ENCODE measurements at places on chromosomes 13 and 19.

GRCh38 chr13:99280166-99280565, 22.0 kb upstream of the GPR18 start:
- DNase-seq = no peak

DNA sequence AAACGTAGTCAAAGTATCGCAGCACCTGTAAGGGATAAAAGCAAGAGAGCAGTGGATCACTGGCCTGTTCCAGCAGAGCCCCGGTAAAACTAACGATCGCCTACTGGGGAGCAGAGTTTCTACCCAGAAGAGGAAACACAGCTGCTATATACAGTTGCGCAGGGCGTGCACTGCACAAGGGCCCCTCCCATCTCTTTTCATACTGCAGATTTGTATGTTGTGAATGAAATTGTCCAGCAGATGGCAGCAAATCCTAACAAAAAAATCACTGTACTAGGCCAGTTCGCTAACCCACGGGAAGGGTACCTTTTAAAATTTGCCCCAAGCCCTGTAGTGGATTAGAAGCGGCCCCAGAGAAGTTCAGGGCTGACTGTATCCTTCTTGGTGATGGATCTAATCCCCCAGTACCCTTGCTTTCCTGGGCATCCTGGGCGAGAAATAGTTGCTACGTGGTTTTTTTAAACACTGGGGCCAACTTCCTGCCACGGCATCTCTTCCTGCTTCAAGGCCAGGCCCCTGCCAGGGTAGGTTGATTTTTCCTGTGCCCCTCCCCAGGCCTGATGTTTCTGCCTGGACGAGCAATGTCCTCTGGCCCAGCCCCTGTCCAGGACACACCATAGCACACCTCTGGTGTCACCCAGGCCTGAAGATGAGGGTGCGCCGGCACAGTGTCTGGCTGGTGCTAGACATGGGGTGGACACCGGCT, 127.0 kb downstream of the IER2 start:
- peak; percentile 44 for DNase-seq

DNA sequence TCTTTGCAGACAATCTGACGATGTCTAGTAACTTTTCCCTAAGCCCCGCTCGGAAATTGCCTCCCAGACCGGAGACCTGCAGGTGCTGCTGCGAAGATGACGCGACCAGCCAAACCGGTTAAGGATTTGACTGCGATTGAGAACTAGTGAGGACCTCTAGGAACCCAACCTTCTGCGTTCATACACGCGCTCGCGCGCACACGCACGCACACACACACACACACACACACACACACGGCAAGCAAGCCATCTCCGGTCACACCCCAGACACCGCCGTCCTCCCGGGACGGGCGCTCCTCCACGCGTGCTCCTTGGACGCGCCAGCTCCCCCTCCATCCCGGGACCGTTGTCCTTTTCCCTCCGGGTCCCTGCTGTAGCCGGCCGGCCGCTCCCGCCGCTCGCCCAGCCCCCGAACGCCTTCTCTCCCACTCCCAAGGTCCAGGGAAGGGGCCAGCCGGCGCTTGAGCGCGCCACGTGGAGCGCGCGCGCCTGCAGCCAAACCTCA, 1.2 kb downstream of the TBC1D4 start:
- no peak for DNase-seq

GRCh38 chr19:7618348-7618747, 11.0 kb downstream of the XAB2 start:
- no peak for DNase-seq

GRCh38 chr13:79455331-79455730, 25.6 kb upstream of the NDFIP2 start:
- no peak for DNase-seq

DNA sequence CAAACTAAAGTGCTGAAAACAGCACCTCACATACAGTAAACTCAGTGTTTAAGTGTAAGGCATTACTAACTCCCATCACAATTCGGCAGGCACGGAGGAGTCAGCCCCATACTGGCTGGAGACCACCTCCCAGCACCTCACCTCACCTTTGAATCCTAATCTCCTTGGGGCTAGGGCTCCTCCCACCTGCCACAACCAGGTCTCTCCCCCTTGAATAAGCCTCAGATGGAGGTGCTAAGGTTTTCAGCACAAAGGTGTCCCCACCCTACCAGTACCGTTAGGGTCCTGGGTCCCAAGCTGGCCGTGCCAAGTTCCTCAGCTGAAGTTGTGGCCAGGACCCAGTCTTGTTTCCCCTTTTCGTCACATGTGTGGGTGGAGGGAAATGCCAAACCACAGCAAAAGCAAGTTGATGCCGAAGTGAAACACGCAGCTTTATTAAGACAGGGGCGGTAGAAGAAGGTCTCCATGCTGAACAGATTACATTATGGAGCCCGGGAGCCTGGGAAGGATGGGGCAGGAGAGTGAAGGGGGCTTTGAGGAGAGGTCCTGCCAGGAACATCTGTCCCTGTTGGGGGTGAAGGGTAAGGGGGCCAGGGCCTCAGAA, at the start of gene IGFLR1:
TSS of gene IGFLR1 (minus strand) at position 332 of the 604 bp plus-strand sequence. CDS start 1,272 bp downstream, outside the sequence.
- DNase-seq = no peak
